ENCODE measurements at places on chromosomes 1 and 21. TPM values are rescaled to one million over a fixed set of nuclear protein-coding genes. Genes with fewer than 3 reads are reported as not detected.

DNA sequence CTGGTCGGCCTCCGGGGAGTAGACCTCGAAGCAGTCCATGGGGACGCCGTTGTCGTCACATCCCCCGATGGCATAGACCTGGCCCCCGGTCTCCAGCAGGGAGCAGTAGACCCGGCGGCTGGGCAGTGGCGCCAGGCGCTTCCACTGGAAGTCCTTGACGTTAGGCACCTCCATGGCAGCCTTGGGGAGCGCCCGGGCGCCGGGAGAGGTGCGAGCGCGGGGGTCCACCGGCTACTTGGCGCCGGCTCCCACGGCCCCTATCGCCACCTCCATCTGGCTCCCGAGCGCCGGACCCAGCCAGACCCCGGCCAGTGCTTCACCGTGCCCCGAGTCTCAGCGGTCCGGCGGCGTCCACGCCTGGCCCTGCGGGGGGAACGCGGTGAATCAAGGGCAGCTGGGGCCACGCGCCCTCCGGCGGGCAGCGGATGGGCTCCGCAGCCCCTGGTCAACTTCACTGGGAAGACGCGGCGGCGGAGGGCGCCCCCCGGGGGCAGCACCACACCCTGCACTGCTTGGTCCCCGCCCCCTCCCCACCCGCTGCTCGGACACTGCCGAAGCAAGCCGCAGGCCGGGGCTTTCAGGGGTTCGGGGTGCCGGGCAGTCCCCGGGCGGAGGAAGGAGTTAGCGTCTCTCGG lies 13.2 kb downstream of the KLHDC8A start:
- peak; percentile 79 for DNase-seq

DNA sequence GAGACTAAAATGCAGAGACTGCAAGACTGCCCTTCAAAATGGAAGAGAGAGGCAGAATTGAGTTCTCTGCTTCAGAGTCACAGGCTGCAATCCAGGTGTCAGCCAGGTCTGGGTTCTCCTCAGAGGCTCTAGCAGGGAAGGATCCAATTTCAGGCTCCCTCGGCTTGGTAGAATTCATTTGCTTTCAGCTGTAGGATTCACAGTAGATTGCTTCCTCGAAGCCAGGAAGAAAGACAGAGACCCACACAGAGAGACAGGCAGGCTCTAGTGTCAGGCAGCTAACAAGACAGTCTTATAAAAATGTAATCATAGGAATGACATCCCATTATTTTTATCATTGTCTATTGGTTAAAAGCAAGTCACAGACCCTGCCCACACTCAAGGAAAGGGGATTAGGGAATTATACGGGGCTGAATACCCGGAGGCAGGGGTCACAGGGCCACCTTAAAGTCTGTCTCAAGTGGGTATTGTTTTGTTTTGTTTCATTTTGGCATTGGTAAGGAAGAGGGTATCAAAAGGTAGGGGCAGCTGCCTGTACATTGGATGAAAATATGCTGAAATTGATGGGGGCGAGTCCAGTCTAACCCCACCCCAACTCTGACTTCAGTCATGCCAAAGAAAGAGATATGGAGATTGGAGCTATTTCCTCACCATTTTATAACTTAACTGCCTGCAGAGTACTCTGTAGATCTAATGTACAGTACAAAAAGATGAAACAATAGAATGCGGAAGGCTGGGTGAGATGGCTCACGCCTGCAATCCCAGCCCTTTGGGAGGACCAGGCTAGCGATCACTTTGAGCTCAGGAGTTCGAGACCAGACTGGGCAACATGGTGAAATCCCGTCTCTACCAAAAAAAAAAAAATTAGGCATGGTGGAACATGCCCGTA lies 9.5 kb upstream of the TBCE start:
- no peak for DNase-seq

Gene HSD3B1
- not detected for total RNA-seq

Gene DMRTA2
- total RNA-seq, result not detected

DNA sequence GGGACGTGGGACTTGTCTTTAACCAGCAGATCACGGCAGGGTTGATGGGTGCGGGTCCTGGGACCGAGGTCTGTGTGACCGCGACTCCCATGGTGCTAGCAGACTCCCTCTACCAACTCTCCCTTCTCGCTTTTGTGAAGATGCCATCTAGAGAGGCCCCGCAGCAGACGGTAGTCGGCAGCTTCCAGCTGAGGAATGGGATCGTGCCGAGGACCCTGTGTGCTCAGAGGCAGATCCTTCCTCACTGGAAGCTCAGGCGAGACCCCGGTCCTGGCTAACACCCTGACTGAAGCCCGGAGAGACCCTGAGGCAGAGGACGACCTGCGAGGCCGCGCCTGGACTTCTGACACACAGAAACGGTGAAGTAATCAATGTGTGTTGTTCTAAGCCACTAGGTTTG lies 12.5 kb upstream of the SPATC1L start:
- peak; percentile 39 for DNase-seq

Gene GJB5
- not detected for total RNA-seq

Gene SV2A
- total RNA-seq, result 2.5 TPM

GRCh38 chr1:98906809-98907208 lies 97.9 kb downstream of the PLPPR5 start:
- DNase-seq, result no peak

GRCh38 chr21:35226968-35227744 lies 178.1 kb upstream of the RUNX1 start:
- DNase-seq, result no peak

GRCh38 chr1:31476891-31477846 lies 64.2 kb downstream of the SERINC2 start:
- no peak for DNase-seq

Gene LIN28A
- total RNA-seq, result not detected

Gene MR1
- total RNA-seq, result 23.2 TPM

Gene NECTIN4
- not detected for total RNA-seq
